ENCODE measurements at places on chromosomes 5 and 9.

GRCh38 chr5:76675364-76675763 is 40.6 kb upstream of the F2R start:
- DNase-seq = no peak

GRCh38 chr5:179923436-179923835 is 15.7 kb upstream of the TBC1D9B start:
- no peak for DNase-seq

DNA sequence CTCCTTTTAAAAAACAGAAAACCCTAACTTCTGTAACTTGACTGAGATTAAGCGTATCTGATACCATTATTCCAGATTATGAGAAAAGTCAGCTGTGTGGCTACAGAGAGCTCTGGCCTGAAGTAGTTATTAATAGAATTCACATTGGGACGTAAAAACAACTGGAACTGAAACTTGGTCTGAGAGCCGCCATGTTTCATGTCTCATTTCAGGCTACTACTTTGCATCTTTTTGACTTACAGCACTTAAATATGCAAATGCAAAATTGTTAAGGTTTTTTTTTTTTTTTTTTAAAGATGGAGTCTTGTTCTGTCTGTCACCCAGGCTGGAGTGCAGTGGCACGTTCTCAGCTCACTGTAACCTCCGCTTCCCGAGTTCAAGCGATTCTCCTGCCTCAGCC is 25.2 kb downstream of the MAP3K1 start:
- DNase-seq = no peak

- no peak for DNase-seq
Observed at GRCh38 chr9:80552931-80553330, 981.2 kb downstream of the TLE4 start.

DNA sequence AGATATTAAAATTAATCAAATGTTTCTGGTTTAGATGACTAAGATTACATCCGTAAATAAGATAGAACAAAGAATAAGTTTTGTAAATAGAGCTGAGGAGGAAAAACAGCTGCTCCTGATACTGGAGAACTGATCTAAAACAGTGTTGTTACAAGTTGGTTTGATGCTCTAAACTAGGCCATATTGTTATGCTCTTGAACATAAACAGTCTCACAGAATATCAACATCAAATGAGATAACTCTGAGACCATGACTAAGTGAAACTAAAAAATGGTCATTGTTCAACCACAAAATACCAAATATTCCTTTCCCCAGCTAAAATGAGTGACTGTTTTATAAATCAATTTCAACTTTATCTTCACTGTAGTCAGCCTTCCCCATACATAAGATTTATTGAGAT is 16.5 kb upstream of the SRFBP1 start:
- no peak for DNase-seq

- no peak for DNase-seq
Observed at GRCh38 chr5:59198365-59198764, 615.5 kb downstream of the RAB3C start.

DNA sequence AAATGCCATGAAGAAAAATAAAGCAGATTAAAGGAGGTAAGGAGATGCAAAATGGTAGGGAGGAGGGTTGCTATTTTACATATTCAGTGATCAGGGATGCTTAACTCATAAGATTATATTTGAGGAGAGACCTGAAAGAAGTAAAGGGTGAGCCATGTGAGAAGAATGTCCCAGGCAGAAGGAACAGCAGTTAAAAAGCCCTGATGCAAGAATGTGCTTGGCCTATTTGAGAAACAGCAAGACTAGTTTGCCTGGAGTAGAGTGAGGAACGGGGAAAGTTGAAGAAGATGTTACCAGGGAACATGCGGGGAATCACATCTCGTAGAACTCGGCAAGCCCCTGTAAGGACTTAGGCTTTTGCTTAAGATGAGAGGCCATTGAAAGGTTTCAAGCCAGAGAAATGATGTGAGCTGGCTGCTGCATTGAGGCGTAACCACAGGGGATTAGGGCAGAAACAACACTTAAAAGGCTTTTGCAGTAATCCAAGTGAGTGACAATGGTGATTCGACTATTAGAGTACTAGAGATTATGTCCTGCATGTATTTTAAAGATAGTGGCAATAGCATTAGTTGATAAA is 198.7 kb downstream of the VPS13A start:
- DNase-seq = no peak

GRCh38 chr9:2859776-2860379 is 16.0 kb upstream of the PUM3 start:
- DNase-seq = peak; percentile 54

DNA sequence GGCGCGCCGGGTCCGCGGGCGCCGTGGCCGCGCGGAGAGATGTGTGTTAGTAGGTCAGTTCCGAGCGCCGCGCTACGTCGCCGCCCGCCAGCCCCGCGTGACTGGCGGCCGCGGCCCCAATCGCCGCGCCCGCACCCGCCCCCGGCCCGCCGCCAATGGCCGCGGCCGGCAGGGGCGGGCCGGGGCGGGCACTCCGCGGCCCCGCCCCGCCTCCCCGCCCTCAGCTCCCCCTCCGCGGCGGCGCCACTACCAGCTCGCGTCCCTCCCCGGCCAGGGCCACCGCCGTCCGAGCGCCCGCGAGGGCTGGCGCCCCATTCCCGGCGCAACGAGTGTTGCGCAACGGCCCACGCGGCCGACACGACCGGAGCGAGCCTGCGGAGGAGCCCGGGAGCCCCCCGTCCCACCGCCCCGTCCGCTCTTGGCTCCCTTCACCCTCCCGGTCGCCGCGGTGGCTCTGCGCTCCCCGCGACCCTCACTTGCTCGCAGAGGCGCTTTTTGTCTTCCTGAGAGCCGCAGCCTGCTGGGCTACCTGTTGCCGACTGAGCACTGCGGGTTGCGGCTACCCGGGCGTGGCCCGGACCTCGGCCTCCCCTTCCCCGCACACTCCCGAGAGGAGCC is at the start of gene NFIL3:
Gene NFIL3 (minus strand): TSS at position 48 of the 618 bp plus-strand sequence. CDS start 13,098 bp downstream, outside the sequence.
- peak; percentile 71 for DNase-seq

- DNase-seq = no peak
Observed at GRCh38 chr5:163748934-163749333, 243.5 kb downstream of the MAT2B start.

DNA sequence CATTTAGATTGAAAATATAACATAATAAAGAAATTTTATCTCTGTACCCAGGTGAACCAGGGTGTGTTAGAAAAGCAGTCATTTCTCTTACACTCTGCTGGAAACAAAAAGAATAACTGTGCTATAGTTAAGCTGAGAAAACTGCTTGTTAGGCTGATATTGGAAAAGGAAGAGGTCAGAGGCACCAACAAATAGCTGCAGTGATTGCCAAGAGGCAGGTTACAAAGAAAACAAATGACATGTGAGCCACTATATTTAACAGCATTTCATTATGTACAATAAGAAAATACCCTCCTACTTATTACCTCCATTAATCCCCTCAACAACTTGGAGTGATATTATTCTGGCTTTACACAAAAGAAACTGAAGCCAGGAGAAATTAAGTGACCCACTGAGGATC is 607.9 kb upstream of the TLE4 start:
- DNase-seq = no peak

DNA sequence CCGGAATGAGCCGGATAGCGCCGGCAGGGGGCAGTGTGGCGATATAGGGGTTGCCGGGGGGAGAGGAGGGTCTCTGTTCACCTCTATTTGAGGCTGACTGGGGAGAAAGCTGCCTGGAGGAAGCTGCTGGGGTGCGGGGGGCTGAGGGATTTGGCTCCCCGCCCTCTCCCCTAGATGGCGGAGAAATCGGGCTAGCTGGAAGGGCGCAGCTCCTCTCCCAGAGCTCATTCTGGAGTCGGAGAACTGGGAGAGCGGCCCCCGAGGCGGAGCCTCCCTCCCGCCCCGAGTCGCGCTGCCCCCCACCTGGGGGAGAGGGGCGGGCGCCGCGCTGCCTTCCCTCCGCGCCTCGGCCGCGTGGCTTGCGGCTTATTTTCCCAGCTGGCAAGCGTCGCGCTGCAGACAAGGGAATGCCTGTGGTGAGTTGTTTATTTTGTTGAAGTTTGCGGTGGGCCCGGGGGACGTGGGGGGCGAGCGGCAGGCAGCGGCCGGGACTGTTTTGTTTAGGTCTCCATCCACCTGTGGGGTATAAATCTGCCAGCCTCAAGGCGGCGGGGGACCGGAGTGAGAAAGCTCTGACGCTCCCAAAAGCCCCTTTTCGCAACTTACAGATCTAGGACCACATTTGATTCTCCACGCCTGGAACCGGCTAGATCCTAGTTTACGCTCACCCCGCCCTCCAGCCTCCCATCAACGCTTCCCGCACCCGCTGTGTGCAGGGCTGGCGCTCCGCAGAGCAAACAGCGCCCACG is 4.1 kb upstream of the RGMB start:
- DNase-seq = no peak

- no peak for DNase-seq
Observed at GRCh38 chr5:137669811-137670210, 66.1 kb downstream of the KLHL3 start.

GRCh38 chr9:124879226-124879625 is 17.3 kb downstream of the ARPC5L start:
- no peak for DNase-seq

DNA sequence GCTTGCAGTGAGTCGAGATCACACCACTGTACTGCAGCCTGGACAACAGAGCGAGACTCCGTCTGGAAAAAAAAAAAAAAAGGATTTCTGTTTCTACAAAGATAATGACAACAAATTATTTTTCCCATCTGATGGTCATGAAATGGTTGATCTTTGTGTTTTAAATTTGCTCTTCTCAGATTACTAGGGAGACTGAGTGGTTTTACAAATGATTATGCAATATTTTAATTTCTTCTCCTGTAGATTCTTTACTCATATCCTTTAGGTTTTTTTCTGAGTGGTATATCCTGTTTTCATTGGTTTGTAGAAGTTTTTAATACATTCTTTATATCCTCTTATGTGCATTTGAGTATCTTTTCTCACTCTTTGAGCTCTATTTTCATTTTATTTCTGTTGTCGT is 20.6 kb upstream of the AUH start:
- no peak for DNase-seq
